ENCODE measurements at places on chromosomes 6 and 20.

DNA sequence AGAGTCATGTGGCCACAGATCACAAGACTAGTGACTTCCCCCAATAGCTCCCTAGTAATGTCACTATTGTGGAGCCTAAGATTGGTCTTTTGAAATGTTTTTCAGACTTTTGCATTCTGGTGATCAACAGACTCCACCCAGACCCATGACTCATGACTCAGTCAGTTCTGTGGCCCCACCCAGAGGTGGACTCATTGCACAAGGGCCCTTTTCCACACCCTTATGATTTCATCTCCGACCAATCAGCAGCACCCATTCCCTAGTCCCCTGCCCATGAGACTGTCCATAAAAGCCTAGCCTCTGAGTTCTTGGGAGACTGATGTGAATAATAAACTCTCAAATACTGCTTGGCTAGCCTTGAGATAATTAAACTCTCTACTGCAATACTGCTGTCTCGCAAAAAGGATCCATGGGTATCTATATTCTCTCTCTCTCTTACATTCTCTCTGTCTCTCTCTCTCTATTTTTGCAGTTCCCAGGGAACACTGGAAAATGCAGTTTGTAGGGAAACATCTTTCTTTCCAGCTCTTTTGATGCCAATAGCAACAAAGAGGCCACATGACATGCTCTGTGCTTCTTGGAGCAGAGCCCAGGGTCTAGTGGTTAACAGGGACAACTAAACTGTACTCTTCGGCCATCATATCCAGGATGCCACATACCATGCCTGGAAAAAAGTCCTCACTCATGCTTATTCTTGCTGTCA lies 71.3 kb upstream of the IYD start:
- DNase-seq = no peak

- no peak for DNase-seq
Measured at GRCh38 chr6:88177961-88178464, 11.9 kb upstream of the CNR1 start.

- DNase-seq = no peak
Measured at GRCh38 chr6:154247119-154247861, 109.3 kb downstream of the IPCEF1 start.

DNA sequence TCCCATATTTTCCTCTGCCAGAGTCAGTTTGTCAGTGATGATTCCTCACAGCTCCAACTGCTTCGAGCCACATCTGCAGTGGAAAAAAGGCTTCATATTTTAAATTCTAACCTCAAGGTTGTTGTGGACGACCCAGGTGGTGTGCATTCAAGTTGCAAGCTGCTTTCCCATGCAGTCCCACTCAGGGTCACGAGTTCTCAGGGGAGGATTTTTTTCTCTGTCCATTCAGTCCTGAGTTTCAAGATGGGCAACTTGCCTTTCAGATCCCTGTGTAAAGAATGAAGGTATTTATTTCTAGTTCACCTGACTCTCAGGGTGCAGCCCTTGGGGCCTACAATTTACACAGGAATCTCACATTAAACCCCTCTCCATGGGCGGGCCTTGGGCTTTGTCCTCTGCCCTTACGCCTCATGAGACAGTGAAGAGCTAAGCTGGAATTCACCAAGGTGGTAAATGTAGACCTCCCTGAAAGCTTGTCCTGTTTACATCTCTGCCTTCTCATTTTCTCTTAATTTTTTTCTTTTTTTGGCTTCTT lies 65.9 kb downstream of the TPD52L1 start:
- DNase-seq = no peak

GRCh38 chr6:2165286-2165685 lies 80.1 kb downstream of the GMDS start:
- no peak for DNase-seq

- DNase-seq = no peak
Measured at GRCh38 chr6:87336367-87336766, 7.3 kb upstream of the GJB7 start.

GRCh38 chr6:102732898-102733297 lies 1339.4 kb downstream of the GRIK2 start:
- no peak for DNase-seq

GRCh38 chr6:168746643-168747042 lies 305.7 kb downstream of the SMOC2 start:
- DNase-seq = no peak

DNA sequence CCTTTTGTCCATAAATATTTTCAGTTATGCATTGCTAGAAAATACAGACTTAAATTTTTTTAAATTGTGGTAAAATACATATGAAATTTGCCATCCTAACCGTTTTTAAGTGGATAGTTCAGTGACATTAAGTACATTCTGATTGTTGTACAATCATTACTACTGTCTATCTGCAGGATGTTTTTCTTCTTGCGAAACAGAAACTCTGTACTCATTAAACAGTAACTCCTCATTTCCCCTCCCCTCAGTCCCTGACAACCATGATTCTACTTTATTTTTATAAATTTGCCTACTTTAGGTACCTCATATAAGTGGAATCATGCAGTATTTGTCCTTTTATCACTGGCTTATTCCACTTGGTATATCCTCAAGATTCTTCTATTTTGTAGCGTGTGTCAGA lies 21.3 kb downstream of the TAF11 start:
- no peak for DNase-seq

DNA sequence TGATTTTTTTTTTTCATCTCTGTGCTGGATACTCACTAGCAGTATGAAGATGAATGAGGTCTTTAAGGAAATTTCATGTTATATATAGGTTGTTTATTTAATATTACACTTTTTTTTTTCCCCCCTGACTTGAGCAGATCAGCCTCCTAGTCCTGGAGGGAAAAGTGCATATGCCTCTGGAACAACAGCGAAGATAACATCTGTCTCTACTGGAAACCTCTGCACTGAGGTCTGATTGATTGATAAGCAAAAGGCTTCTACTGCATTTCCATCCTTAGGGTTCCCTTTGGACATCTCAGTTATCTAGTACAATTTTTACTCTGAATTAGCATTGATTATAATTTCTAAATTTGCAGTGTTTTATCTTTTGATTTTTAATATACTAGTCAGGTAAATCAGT lies 49.8 kb upstream of the KIF25 start:
- DNase-seq = no peak

DNA sequence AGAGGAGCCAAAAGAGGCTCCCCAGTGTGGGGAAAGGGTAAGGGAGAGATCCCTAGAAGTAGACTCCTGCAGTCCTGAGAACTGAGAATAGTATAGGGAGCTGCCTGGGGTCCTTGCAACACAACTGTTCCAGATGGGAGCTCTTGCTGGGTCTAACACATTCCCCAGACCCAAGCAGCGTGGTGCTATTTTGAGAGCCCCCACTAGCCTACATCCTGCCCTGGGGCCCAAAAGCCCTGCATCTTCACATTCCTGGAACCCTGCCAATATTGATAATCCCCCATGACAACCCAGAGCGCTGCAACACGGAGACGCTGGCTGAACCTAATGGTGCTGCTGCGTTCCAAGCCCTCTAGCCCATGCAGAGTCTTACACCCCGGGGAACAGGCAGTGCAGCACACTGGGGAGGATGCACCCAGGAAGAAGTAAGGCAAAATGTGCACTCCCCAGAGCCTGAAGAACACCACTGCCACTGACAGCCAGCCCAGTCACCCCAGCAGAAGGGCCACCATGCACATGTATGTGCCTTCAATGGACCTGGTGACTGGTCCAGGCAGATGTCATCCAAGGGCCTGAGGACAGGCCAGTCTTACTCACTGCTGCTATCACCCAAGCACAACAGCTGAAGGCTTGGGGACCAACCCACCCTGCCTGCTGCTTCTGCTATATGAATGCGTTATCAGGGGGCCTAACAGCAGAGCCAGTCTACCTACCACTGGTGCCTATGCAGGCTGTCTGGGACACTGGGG lies 7.0 kb upstream of the RNF217 start:
- no peak for DNase-seq

DNA sequence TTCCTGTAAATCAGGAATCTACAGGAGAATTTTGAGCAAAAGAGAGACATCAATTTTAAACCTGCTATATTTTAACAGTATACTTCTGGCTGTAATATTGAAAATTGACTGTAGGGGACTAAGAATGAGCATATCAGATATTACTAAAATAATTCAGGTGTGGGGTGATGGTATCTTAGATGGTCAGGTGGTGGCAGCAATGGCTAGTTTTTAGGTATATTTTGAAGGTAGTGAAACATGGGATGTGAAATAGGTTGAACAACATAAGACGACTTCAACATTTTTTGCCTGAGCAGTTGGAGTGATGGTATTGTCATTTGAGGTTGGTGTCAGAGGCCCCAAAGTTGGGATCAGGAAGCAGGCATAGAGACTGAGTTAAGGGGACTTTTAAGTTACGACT lies 32.1 kb downstream of the FAM83B start:
- DNase-seq = no peak

GRCh38 chr6:108998485-108998884 lies 96.2 kb downstream of the SESN1 start:
- no peak for DNase-seq

GRCh38 chr20:20259533-20259932 lies 108.4 kb upstream of the INSM1 start:
- DNase-seq = no peak

DNA sequence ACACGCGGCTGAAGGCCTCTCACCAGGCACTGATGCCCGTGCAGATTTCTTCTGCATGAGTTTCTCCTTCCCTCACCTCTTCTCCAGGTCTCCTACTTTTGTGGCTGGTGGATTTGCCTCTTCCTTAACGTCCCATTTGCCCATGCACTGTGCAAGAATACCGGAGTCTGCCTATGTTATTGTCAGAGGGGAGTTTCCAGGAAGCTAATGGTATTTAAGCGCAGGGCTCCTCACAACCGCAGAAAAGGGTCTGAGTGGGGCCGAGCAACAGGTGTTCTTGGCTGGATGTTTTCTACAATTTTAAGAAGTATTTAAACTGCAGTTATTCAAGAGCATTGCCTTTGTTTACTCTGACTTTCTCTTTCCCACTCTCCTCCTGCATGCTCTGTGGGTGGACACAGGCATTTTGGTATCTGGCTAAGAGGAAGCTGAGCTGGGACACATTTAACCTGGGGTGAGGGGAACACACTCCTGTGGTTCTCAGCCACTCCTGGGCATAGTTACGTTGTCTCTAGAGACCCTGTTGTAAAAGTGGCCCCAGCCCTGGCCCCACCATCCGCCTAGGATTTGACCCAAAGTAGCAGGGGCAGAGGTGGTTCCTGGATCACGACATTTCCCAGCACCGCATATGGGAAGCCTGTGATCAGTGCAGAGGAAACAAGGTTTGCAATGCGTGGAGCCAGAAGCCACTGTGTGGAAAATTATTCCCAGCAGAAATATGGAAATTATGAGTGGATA lies 34.4 kb downstream of the GGTLC1 start:
- no peak for DNase-seq

GRCh38 chr6:12426121-12426520 lies 136.0 kb downstream of the EDN1 start:
- no peak for DNase-seq

- DNase-seq = no peak
Measured at GRCh38 chr6:138007014-138007472, 100.2 kb downstream of the PERP start.

GRCh38 chr6:7650878-7651277 lies 60.9 kb downstream of the SNRNP48 start:
- DNase-seq = no peak

DNA sequence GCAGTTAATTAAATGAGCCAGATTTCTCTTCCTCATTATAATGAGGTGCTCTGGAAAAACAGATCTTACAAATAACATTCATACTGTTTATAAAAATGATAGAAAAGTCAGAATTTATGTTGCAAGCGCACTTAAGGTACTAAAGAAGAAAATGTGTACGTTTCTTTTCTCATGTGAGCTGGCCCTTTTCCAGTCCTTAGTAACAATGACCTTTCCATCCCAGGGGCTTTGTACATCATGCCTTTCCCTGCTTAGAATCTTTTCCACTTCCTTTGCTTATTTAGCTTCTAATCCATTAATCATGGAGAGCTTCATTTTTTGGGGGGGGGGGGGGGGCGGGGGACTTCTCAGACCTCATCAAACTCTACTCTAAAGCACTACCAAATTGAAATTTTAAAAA lies 4.8 kb downstream of the FBXO5 start:
- no peak for DNase-seq

- DNase-seq = no peak
Measured at GRCh38 chr6:68572525-68572924, 62.6 kb upstream of the ADGRB3 start.

- DNase-seq = no peak
Measured at GRCh38 chr6:108914235-108915022, 66.2 kb downstream of the ARMC2 start.

DNA sequence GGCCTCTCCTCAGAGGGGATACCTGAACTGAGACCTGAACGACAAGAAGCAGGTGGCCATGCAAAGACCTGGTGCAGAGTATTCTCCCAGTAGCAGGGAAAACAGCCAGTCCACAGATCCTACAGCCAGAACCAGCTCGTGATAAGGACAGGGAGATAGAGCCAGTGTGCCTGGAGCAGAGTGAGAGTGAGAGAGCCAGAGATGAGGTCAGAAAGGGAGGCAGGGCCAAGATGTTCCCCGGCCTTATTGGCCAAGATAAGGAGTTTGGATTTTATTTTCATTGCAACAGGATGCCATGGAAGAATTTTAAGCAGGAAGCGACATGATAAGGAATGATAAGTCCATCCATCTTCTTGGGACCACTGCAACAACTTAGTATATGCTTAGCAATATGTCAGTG lies 111.8 kb downstream of the UBE3D start:
- DNase-seq = no peak

DNA sequence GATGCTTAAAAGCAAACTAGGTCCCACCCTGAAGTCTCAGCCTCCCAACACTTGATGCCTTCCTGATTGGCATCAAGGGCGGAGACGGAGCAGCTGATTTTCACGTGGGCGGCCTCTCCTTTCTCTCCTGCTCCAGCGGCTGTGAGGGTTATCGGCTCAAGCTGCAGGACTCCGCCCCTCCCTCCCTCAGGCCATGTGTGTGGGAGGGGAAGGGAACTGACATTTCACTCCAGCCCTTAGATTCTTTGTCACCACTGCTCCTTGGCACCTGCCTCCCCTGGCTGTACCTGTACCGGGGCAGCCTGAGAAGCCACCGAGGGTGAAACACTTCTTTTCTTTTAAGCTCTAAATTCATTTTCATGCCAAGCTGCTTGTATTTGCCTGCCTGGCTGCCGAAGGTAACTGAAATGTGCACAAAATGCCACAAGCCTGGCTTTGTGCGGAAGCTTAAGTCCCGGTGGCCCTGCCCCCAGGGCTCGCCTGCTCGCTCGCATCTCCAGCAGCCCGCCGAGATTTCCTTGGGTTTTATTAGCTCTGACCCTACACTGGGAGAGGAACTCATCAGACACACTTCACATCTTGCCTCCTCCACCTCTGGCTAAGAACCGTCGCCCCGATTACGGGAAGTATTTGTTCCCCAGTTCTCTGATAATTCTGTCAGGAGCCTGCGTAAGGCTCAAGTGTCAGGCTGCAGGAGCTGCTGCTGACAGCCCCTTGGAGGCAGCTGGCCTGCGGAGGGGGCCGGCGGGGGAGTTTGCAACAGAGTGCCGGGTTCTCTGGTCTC lies 9.6 kb upstream of the CPNE5 start:
- DNase-seq = no peak

- no peak for DNase-seq
Measured at GRCh38 chr20:58461899-58462298, 53.3 kb downstream of the APCDD1L start.

GRCh38 chr6:18386298-18386976 lies 713 bp upstream of the RNF144B start:
- DNase-seq = no peak

- DNase-seq = no peak
Measured at GRCh38 chr20:25296094-25297093, 48.5 kb downstream of the PYGB start.

Measured in stimulated activated CD4-positive, alpha-beta T cell treated with anti-CD3 and anti-CD28 coated beads, Interleukin-2, amount 100 ng/mL, for 4 hours (primary cell).